ENCODE measurements at places on chromosomes 2 and 18.

DNA sequence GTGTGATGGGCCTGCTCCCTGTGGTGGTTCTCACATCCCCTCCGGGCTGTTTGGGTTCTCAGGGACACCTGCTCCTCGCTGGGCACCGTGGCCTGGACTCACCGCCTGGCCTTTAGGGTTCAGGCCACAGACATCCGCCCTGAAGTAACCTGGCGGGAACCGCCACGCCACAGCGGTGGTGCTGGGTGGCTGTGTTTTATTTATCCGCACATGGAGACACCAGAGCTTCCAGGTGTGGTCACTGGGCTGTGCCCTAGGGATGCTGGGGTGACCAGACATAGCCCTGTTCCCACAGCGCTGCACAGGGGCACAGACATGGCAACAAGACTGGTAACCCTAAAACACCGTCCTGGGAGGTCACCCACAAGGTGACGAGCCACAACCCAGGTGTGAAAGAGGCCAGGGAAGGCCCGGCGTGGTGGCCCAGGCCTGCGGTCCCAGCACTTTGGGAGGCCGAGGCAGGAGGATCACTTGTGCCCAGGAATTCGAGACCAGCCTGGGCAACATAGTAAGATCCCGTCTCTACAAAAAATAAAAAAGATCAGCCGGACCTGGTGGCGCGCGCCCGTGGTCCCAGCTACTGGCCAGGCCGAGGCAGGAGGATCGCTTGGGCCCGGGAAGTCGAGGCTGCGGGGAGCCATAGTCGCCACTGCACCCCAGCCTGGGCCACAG is 649 bp upstream of the HSBP1L1 start:
- peak; percentile 28 for DNase-seq

- DNase-seq: no peak
These were observed 725.5 kb upstream of the ZEB2 start for GRCh38 chr2:145245268-145245870.

DNA sequence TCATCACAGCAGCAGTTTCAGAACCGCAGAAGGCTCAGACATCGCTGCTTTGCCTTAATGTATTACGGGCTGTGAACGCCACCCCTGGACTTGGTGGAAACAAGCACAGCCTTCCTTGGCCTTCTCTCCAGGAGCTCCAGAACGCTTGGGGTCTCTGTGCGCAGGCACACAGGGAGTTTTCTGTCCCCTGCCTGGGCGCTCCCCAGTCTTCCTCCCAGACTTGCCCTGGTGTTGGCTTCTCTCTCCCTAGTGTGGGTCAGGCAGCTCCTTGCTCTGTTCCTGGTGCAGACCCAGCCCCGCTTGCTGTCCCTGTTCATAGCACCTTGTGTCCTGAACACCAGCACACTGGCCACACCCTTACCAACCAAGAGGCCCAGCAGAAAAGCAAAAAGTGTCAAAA is 103.6 kb downstream of the FAM210A start:
- DNase-seq: no peak

DNA sequence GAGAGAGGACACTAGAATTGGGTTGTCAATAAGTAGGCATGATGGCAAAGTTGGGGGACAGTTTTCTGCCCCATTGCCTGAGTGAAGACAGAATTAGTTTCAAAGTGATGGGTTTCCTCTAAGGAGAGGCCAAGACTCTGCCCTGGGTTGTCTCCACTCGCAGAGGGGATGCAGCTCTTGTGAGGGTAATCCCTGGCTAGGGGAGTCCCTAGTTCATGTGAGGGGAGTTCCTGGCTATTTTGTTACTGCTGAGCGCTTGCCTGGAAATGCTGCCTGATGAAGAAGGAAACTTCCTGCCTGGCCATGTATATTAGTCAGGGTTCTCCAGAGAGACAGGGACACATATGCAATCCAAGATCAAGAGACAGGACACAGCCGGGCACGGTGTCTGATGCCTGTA is 501.5 kb downstream of the BCL11A start:
- no peak for DNase-seq

GRCh38 chr2:227161947-227162346 is 2.1 kb downstream of the COL4A4 start:
- no peak for DNase-seq

DNA sequence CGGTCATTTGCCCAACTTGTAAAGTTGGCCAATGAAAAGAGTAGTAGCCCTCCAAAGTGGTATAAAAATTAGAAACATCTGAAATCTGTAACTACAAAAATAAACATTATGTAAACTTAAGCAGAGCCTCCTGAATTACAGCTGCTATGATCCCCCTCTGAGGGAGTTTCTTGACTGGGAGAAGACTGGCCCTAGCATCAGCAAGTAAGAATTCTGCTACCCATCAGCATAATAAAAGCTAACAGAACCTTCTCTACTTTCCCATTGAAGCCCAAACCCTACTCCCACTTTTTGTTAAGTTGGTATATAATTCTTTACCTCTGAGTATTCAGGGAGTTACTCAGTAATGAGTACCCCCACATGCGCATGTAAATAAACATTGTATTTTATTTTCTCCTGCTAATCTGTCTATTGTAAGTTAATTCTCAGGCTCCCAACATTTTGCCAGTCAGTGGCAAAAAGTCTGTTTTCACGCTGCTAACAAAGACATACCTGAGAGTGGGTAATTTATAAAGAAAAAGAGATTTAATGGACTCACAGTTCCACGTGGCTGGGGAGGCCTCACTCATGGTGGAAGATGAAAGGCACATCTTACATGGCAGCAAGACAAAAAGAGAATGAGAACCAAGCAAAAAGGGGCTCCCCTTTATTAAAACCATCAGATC is 71.3 kb downstream of the MYL12B start:
- no peak for DNase-seq

DNA sequence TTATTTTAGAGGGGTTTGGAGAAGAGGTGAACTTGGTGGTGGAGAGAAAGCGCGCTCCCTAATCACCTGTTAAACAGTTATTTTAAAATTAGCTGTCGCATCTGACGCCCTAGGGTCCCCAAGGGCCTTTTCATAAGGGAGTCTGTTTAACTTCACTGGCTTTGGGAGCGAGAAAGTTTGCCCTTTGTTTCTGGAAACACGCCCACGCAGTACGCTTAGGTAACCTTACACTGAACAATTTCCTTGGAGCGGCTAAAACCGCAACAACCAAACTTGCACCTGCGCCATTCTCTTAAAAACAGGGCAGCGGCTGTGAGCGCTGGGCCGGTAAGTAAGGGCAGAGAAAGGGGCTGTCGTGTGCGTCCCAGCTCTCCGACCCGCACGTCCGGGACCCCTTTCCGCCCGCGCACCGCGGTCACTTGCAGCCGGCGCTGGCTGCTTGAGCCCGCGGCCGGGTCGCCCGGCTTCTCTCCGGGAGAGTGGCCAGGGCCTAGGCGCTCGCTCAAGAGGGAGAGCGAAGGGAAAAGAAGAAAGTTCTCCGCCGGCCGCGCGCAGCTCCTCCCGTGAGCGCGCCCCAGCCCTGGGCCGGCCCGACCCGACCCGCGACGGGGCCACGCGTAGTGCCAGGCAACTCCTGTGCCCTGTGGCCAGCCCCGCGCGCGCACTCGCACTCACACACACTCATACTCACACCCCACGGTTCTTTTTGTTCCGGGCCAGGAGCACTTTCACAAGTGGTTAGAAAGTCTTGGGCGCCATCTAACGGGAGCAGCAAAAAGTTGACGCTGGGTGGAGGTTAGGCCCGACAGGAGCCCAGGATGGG is 19.2 kb downstream of the POU3F3 start:
- peak; percentile 77 for DNase-seq

- DNase-seq: no peak
These were observed 323.2 kb downstream of the CYP26B1 start for GRCh38 chr2:71824436-71824835.

DNA sequence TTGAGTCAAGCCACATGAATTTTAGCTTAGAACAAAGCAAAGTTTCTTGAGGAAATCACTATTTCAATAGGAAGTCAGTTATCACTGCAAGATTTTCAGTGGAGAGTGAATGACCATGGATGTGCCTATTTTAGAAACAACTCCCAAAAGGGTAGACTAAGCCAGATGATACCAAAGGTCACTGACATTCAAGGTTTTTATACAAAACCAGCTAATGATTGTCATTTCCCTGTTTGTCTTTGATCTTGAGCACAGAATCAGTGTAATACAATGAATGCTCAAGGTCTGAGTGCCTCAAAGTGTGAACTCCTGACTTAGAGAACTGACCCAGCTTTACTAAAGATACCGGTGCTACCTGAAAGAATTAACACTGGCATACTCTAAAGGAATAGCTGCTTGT is 60.5 kb downstream of the CDH2 start:
- DNase-seq: no peak

DNA sequence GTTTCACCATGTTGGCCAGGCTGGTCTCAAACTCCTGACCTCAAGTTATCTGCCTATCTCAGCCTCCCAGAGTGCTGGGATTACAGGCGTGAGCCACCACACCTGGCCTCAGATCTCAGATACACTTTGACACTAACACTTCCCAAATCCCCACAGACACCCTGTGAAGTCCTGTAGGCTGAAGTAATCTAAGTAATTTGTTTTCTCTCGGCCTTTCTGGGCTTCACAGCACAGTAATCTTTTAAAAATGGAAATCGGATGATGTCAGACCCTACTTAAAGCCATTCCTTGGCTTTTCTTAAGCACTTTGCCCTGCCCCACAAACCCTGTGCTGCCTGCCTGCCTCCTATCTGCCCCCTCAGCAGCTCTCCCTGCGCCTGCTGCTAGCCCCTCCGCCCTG is 16.2 kb downstream of the ATIC start:
- peak; percentile 58 for DNase-seq

GRCh38 chr2:17327649-17328048 is 190.6 kb downstream of the RAD51AP2 start:
- DNase-seq: no peak

DNA sequence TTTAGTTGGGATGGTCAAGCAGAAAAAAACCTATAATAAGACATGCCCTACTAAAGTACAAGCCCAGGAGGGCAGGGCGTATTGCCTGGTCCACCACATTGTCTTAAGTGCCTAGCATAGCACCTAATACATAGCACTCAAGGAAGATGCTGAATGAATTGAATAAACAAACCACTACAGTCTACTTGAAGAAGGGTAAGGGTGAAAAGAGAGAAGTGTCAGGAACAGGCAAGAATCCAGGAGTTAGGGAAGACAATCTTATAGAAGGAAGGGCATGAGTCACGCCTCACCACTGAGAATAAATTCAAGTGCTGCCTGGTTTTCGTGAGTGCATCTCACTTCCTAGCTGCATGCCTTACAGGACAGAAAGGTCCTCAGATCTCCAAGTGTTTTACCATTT is 13.9 kb downstream of the SLC19A3 start:
- DNase-seq: no peak

GRCh38 chr2:1582891-1583341 is 161.4 kb downstream of the PXDN start:
- no peak for DNase-seq

DNA sequence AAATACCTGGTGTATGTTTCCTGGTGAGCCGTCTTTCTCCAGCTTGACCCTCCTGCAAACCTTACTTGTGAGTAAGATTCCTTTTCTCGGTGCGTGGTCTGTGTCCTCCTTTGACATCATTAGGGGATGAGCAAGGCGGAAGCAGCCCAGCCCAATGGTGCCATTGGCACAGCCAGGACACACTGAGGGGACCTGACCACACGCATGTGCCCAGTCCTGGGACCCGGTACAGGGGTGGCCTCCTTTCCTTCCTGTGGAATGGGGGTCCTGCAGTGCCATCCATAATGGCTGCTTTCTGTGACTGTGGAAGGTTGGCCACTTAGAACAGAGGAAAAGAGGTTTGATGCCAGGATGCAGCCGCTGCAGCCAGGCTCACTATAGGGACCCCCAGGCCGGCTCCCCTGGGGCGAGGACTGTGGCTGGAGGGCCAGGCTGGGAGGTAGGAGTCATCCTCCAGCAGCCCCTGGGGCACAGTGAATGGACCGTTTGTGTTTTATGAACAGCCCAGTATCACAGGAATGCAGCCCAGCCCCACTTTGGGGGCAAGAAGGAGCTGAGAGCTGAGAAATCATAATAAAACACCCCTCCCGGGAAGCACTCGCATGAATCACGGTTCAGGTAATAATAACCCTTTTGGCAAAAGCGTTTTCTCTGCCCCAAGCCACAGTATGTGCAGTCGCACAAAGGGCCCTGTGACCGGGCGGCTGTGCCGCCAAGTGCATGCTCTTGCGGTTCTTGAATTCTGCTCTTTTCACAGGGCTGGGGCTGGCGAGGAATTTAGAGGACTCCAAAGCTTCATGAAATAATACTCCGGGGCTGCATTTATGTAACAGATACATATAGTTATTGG is 73.2 kb downstream of the ASB1 start:
- no peak for DNase-seq

GRCh38 chr2:195055996-195056395 is 601.0 kb upstream of the SLC39A10 start:
- DNase-seq: no peak

DNA sequence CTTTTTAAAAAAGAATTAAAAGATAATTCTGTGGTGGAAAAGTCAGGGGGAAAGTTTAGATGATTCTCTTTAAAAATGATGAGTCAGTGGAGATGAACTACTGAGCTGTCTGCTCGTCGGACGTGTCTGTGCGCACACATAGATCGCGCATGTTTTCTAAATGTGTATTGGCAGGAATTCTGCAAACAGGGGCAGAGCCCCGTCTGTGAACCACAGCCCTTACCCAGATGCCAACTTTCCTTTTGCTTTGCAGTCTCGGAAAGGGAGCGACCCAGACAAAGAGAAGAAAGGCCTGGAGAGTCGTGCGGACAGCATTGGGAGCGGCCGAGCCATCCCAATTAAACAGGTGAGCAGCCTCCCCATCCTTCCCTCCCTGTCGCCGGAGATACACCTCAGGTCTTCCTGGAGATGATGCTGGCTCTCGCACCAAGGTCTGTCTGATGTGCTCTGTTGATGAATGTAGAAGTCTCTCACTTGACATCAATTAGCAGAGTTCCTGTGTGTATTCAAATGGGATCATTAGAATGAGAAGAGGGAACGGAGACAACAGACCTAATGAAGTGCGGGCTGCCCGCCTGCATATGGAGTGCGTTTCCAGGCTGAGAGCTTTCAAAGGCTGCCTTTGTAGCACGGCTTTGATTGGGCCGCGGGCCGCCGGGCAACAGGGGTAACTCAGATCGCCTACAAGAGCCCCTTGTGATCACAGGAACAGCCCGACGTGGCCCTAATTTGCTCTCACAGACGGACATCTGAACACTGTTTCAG is 313.3 kb downstream of the AGAP1 start:
- no peak for DNase-seq

DNA sequence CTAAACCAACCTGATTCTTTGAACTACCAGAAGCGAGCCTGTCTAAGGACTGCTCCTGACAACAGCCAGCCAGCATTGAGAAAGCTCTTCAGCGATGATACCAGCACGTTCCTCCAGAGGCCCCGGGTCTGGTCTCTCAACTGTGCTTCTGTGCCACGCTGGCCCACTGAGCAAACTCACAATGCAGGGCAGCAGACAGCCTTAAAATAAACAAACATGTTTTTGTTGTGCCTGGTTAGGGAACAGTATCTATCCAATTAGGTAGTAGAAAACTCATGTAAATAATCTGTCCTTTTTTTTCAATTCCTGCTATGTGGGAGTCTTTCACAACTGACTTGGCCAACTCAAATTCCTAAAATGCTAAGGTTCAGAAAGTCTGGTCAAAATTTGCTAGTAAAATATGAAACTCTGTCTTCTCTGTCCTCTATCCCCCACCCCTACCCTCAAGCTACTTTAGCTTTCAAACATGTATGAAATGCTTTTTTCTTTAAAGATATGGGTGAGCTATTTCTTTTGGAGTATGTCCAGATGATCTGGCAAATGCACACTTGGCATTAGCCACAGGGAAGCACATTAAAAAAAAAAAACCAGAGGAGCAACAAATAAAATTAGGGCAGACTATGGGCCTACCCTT is 21.4 kb upstream of the EML4 start:
- DNase-seq: no peak
